Regular cardiac myocyte (primary cell): ENCODE measurements at places on chromosomes 2 and 18. TPM values are rescaled to one million over a fixed set of nuclear protein-coding genes. Genes with fewer than 3 reads are reported as not detected.

Gene PAX3
- total RNA-seq = 0.28 TPM in 1 of 2 replicates, not detected in the other

Gene MAP3K20
- total RNA-seq = 52.4 and 64.6 TPM in 2 replicates

Gene KCNJ13
- total RNA-seq = not detected in 2 replicates

Gene LYPD6
- total RNA-seq = under 0.01 and 0.77 TPM in 2 replicates

Gene ALLC
- total RNA-seq = under 0.01 TPM in 1 of 2 replicates, not detected in the other

Gene UGT1A1
- total RNA-seq = not detected in 2 replicates

Gene RBKS
- total RNA-seq = 1.5 and 2.3 TPM in 2 replicates

Gene VWC2L
- not detected in 2 replicates for total RNA-seq

Gene ELMOD3
- total RNA-seq = 14.2 and 19.2 TPM in 2 replicates

Gene ORC4
- total RNA-seq = 46.2 and 54.1 TPM in 2 replicates
